ENCODE measurements at places on chromosomes 7 and 10.

DNA sequence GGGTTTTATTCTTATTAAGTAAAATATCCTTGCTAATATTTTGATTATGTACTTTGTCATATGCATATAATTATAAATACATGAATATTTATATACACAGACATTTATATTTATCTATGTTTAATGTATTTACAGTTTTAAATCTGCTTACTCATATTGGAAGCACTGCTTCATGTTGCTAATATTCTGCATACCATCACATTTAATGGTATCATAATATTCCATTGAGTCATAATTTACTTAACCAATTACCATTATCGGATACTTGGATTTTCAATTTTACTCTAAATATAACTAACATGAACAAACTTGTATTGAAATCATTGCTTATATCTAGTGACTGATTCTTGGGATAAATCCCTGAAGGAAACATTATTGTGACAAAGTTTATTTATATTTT is 155.2 kb downstream of the MBL2 start:
- DNase-seq = no peak

DNA sequence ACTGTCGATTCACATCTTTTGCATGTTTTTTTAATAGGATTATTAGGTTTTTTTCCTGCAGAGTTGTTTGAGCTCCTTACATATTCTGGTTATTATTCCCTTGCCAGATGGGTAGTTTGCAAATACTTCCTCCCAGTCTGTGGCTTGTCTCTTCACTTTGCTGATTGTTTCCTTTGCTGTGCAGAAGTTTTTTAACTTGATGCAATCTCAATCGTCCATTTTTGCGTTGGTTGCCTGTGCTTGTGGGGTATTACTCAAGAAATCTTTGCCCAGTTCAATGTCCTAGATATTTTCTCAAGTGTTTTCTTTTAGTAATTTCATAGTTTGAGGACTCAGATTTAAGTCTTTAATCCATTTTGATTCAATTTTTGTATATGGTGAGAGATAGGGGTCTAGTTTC is 95.4 kb downstream of the TBXAS1 start:
- peak; percentile 23 for DNase-seq

GRCh38 chr7:34849986-34850385 is 187.3 kb downstream of the DPY19L1 start:
- DNase-seq = no peak

DNA sequence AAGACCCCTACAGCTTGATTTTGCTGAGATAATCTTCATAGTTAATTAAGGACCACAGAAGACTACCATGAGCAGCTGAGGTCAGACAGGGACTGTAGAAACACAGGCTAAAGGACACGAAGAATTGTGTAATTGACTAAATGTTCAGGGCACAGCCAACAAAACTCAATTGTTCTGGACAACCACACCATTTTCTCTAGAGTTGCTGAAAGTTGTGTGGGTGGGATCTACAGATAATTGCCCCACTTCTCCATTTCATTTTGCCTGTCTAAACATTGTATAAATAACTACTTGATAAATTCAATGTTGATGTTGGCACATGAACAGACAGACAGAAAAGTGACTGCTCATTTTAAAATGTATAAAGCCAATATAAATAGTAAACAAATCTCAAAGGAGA is 39.0 kb upstream of the SLC16A12 start:
- no peak for DNase-seq

GRCh38 chr10:46525824-46526681 is 30.4 kb downstream of the GPRIN2 start:
- no peak for DNase-seq

- no peak for DNase-seq
Measured at GRCh38 chr7:156942708-156943090, 6.8 kb upstream of the NOM1 start.

GRCh38 chr10:35304649-35305048 is 31.7 kb upstream of the CCNY start:
- DNase-seq = no peak

GRCh38 chr7:119522263-119522662 is 750.7 kb upstream of the KCND2 start:
- DNase-seq = no peak

DNA sequence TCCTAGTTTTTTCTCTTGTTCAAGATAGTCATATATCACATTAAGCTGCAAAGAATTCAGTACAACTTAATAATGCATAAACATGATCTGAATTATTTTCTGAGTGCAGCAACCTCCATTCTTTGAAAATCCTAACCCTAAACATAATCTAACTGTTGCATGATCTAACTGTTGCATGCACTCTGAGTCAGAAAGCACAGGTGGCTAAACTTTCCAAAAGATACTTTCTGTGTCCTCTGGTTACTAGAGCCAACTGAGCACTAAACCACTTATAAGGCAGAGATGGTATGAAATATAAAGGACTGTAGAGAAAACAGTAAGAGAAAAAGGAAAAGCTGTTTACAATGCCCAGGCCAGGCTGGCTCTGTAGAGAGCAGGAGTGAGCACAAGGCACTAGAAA is 23.0 kb upstream of the FAM133B start:
- no peak for DNase-seq

GRCh38 chr10:89789188-89789877 is 87.9 kb downstream of the KIF20B start:
- DNase-seq = no peak

DNA sequence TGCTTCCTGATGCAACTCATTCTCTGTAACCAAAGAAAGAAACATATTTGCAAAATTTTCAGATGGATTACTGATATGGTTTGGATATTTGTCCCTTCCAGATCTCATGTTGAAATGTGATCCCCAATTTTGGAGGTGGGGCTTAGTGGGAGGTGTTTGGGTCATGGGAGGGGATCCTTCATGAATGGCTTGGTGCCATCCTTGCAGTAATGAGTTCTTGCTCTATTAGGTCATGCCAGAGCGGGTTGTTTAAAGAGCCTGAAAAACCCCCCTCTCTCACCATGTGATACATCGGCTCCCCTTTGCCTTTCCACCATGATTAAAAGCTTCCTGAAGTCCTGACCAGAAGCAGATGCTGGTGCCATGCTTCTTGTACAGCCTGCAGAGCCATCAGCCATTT is 43.8 kb upstream of the PRKG1 start:
- DNase-seq = no peak

DNA sequence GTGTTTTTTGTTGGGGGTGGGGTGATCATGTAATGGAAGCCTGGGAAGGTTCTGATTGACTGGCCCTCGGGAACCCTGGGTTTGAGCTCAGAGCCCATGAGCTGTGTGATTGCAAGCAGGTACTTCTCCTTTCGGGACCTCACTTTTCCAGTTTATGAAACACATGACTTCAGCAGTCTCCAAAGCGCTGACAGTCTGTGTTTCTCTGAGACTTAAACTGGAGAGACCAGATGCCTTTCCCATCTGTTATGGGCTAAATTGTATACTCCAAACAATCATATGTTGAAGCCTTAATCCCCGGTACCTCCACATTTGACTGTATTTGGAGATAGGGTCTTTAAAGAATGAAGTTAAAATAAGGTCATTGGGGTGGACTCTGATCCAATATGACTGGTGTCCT is 493.6 kb downstream of the GALNT17 start:
- no peak for DNase-seq

DNA sequence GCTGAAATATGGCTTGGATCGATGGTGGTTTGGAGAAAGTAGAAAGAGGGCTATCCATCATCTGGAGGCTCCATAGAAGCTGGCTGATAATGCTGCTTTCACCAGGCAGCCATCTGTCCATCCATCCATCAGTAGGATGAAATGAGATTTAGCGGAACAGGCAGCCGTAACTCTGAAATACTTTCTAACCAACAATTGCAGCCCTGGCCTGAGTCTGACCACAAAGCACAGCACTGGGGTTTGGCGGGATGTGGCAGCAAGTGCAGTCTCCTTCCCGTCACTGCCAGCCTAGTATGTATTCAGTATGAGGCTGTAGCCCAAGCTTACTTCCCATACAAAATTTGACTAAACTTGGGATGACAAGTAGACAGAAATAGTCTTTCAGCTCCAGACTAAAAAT is 38.0 kb downstream of the R3HCC1L start:
- no peak for DNase-seq

- DNase-seq = no peak
Measured at GRCh38 chr10:105844241-105844640, 1203.2 kb downstream of the SORCS3 start.

- DNase-seq = no peak
Measured at GRCh38 chr10:124243702-124244121, 150.3 kb upstream of the CHST15 start.

DNA sequence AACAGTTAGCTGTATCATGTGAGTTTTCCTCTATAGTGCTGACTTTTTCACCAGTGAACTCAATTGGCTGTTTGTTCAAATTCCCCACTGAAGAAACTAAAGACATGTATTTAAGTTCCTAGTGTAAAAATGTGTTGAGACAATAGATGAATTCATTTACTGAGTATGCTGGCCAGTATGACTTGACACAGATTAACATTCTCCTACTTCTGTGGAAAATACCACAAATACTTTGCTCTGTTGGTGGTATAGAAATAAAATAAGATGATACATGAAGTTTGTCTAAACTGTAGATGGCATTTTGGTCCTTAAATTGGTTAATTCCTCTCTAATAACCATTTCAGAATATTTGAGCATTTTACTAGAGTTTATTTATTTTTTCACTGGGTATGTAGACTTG is 227.7 kb upstream of the TEX47 start:
- DNase-seq = no peak

DNA sequence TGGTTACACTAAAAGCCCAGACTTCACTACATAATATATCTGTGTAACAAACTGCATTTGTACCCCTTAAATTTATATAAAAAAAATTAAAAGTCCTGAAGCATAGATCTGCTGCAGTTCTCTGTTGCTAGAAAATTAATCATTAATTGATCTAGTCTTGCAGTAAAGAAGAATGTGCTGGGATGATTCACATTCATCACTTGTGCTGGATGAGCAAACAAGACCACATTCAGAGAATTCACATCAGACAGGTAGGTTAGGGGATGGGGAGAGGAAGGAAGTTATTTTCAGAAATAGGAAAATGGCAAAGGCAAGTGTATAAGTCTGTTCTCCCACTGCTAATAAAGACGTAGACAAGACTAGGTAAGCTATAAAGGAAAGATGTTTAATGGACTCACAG is 1019.0 kb downstream of the KCNMA1 start:
- DNase-seq = no peak

GRCh38 chr10:68828833-68829232 is 1.5 kb downstream of the STOX1 start:
- no peak for DNase-seq

DNA sequence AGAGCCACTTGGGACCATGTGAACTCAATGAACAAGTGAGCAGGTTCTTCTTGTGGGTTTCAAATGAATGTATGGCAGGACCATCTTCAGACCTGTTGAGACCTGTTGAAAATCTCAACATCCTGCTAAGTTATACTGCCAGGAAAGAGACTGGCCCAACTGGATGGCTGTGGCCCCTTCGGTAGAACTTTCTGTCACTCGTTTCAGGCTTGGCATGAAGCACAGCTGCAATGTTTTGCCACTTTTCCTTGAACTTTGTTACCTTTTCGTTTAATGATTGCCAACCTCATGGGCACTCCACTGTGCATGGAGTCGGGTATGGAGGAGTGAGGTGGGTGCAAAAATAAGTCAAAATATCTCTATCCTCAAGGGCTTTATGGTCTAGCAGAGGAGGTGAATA is 36.7 kb upstream of the SLC35B4 start:
- DNase-seq = no peak

DNA sequence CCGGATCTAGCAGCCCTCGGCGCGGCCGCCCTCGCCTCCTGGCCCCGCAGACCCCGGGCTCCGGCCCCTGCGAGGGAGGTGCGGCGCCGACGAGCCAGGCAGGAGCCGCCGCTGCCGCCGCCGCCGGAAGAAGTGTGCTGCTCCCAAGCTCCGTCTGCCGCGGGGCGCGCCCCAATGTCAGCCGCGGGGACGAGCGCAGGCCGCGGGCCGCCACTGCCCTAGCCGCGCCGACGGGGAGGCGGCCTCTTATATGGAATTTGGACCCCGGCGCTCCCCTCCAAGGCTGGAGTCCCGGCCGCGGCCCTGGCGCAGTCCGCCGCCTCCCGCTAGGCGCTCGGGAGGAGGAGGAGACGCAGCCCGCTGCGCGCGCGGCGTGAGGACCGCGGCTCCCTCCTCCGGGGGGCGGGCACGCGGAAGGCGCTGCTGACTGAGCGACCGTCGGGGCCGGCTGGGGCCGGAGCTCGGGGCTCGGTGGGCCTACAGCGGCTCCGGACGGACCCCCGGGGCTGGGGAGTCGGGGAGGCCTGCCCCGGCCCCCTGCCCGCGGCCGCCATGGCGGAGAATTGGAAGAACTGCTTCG is at the start of gene TRIM8:
Gene TRIM8, plus strand, starts transcription at position 414 of the 580 bp plus-strand sequence. Its CDS starts 139 bp downstream, at position 553.
- no peak for DNase-seq

GRCh38 chr7:94429153-94429552 is 34.5 kb downstream of the COL1A2 start:
- DNase-seq = no peak

DNA sequence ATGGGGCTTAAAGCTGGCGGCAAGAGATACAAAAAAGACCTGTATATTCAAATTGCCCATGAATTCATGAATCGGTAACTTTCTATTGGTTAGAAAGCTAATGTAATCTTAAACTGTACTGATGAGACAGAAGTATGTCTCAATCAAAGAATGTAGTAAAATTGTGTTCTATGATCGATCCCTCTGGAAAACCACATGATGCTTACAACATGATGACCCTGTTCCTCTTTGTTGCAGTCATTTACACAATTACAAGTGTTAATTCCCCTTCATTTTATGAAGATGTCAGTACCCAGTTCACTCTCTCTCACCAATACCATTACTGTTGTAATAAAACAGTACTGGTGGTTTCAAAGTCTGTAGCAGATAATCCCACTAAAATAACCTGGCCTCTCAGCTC is 10.1 kb downstream of the KIF5B start:
- DNase-seq = no peak

Measured in GF-D8 (cell line).